Stimulated activated CD4-positive, alpha-beta T cell treated with anti-CD3 and anti-CD28 coated beads, Interleukin-15, amount 100 ng/mL, for 1 hour (primary cell): ENCODE measurements at places on chromosomes 7 and 10.

GRCh38 chr7:153193144-153193595 lies 433.6 kb downstream of the ACTR3B start:
- no peak for DNase-seq

GRCh38 chr7:47552621-47553020 lies 29.3 kb downstream of the TNS3 start:
- DNase-seq: no peak

- peak; percentile 49 for DNase-seq
These were observed 72.1 kb upstream of the LYZL2 start for GRCh38 chr10:30701451-30702173.

DNA sequence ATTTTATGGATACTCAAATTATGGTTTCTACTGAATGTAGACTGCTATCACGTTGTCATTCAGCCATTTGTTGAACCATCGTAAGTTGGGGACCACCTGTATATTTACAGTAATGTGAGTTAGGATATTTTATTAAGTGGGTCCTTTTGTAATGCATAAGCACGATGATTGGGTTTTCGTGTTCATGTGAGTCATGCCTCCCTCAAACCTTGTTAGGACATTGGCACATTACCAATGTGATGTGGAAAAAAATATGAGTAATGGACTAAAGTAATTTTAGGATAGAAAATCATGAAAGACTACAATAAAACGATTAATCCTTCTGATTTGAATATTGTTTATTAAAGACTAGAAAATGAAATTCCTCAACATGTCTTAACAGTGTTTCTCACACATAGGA lies 8.7 kb downstream of the SMC3 start:
- DNase-seq: no peak

- DNase-seq: no peak
These were observed 161.1 kb upstream of the SVIL start for GRCh38 chr10:29795850-29796249.
